ENCODE measurements at places on chromosomes 11 and 22.

DNA sequence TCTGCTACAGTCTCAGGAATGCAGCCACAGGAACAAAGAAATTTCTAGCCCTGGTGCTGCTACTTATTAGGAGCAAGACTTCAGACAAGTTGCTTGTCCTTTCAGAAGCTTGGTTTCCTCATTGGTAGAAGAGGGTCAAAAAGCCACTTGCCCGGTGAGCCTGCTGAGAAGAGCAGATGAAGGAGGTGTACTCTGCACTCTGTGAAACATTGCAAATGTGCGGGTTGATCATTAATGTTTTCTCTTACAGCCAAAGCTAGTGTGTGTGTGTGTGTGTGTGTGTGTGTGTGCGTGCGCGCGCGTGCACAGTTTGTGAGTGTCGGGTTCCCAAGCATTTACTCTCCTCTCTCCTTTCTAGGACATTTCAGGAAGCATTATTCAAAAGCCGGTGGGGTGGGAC is 86.3 kb upstream of the NNMT start:
- no peak for DNase-seq

GRCh38 chr11:43541993-43542392 is 138.5 kb upstream of the HSD17B12 start:
- no peak for DNase-seq

- DNase-seq, result no peak
Measured at GRCh38 chr11:124830749-124831148, 30.5 kb upstream of the MSANTD2 start.

GRCh38 chr11:69355346-69355940 is 61.5 kb downstream of the MYEOV start:
- no peak for DNase-seq

All from stimulated activated CD8-positive, alpha-beta memory T cell treated with anti-CD3 and anti-CD28 coated beads, Interleukin-4, amount 100 ng/mL, for 1 hour (primary cell).